ENCODE measurements at places on chromosomes 13 and 19.

DNA sequence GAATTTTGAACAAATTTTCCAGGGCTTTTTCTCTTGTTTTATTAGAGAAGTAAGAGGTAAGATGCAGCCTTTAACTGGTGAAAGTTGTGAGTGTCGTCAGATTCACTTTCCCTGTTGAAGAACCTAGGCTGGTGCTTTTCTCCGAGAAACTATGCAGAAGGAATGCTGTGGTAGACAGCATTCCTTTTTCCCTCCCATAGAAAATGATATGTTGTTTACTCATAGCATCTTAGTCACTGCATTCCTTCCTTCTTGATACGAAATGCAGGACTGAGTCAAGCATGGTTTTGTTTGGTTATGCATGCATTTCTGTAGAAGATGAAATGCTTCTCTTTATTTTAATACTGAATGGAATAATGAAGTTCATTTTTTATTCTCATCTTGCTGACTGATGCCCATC is 3.4 kb downstream of the ITGBL1 start:
- no peak for DNase-seq

GRCh38 chr13:26037302-26037701 is 14.5 kb downstream of the SHISA2 start:
- DNase-seq: peak; percentile 75

DNA sequence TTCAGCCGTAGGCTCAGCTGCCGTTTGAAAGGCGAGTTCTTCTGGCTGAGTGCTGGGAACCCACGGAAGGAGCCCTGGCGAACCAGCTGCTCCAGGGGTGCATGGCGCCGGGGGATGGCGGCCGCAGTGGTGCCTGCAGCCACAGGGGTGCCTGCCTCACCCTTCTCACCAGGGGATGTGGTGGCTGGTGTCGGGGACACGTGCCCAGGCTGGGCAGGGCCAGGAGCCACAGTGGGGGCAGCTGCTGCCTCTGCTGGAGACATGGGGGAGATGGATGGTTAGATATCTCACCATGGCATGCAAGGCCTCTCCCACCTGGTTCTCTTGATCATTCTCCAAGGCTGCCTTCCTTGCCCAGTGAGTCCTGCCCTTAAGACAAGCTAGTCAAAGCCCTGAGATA is 17.1 kb downstream of the NUMBL start:
- DNase-seq: no peak

- no peak for DNase-seq
Observed at GRCh38 chr19:56991912-56992311, 127.9 kb upstream of the USP29 start.

DNA sequence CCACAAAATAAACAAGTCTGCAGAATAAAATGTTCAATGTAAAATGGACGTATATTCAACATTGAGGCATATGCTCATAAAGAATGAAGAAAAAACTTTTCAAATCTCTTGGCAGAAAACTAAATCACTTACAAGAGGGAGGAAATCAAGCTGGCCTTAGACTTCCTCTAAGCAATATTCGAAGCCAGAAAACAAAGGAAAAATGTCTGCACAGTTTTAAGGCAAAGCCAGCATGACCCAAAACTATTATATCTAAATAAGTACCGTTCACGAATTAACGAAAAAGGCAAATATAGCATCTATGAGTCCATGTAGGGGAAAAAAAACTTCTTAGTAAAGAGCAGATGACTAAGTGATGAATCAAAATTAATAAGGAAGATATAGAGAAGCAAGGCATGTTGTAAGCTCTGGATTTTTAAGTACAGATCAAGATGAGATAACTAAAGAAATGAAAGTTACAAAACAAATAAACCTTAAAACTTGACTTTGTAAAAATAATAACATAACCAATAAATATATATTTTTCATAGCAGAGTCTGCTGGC is 101.3 kb downstream of the KCNRG start:
- no peak for DNase-seq

DNA sequence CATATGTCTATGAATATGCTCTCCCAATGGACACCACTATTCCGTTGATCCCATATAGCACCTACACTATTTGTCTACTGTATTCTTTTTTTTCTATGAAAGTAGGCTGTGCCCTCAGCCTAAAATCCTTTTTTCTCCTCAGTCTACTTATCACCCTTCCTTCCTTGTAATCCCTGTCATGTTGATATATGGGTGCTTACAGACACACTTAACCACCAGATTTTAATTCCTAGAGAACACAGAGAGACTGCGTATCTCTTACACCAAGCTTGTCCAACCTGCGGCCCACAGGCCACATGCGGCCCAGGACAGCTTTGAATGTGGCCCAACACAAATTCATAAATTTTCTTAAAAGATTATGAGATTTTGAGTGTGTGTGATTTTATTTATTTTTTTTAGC is 101.1 kb downstream of the ZAR1L start:
- DNase-seq: no peak

DNA sequence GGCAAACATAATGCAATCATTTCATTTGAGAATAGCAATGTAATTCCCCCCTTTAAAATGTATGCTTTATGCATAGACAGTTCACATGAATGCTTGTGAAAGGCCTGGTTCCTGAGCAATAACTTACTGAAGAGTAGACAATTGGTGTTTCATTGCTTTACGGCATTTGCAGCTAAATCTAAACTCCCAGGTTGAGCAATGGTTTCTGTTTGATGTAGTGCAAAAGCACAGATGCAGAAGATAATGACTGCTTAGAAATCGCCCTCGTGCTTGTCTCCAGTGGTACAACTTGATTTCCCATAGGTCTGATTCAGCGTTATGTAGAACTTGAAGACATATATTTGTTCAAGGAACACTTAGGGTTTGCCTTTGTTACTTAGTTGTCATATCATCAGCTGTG is 1018.3 kb downstream of the DIAPH3 start:
- no peak for DNase-seq
